ENCODE measurements at places on chromosomes 13 and 19.

GRCh38 chr13:36190771-36191170 lies 23.6 kb downstream of the SOHLH2 start:
- no peak for DNase-seq

- no peak for DNase-seq
These were observed 68.7 kb downstream of the RASL11A start for GRCh38 chr13:27339299-27339698.

DNA sequence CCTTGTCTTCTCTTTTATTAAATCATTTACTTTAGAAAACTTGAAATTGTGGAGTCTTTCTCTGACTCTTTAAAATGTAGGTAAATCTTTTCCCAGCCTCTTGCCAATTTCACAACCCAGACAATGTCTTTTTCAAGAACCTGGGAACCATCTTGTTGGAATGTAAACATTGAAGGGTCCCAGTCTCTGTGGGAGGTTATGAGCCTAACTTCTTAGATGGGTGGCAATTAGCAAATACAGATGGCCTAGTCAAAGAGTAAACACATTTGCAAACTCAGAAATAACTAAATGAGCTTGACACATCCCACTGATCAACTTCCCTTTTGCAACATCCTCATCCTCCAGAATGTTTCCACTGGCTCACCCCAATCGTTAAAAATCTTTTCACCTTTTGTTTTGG lies 721.0 kb downstream of the PCDH9 start:
- no peak for DNase-seq

DNA sequence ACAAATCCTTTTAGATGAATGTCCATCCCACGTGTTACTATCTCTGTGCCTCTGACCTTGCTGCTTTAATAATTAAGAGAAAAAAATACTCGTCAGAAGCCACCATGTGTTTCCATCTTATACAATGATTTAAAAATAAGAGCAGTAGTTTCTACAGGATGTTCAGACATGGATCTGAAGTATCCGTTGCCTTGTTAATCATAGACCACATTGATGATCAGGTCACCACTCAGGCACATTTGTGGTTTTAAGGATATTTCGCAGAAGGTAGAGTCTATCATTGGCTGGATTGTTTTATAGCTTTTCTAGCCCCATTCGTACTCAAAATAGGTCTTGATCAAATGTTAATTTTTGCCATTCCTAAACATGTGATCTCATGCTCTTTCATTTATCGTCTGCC lies 710.0 kb upstream of the ARGLU1 start:
- no peak for DNase-seq

- no peak for DNase-seq
These were observed 42.5 kb downstream of the DNM2 start for GRCh38 chr19:10760273-10760944.

DNA sequence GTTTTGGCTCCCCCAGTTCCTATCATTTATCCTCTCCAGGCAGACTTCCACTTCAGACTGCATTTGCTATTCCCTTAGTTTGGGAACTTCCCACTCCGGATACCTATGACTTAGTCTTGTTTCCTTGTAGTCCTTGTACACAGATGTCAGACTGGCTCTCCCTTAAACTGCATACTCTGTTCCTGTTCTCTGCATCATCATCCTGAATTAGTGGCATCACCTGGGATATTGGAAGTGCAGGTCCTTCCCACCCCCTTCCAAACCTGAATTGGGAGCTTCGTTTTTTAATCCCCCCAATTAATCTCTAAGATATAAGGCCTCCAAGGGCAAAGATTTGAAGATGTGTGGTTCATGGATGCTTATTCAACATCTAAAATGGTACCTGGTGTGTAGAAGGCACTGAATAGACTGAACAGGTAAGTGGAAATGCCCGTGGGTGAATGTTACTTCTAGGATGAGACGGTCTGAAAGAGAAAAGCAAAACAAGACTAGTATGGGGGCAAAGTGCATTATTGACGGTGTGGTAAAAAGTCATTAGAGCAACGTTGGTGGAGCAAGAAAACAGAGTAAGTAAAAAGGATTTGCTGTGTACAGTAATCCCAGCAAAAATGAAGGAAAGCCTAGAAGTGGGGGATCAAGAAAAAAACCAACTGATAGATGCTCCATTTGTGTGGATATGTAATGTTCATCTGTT lies 9.6 kb downstream of the MIR17HG start:
- DNase-seq = no peak

All from GM04504 (cell line).